ENCODE measurements at places on chromosomes 5 and 9.
A peak's percentile ranks its signal among the peaks of the same experiment; 100 is the strongest.

GRCh38 chr5:34923694-34924461, 5.5 kb upstream of the DNAJC21 start:
- peak; percentile 16 for DNase-seq

- DNase-seq, result no peak
Measured at GRCh38 chr5:74186356-74187315, 453.9 kb downstream of the ENC1 start.

DNA sequence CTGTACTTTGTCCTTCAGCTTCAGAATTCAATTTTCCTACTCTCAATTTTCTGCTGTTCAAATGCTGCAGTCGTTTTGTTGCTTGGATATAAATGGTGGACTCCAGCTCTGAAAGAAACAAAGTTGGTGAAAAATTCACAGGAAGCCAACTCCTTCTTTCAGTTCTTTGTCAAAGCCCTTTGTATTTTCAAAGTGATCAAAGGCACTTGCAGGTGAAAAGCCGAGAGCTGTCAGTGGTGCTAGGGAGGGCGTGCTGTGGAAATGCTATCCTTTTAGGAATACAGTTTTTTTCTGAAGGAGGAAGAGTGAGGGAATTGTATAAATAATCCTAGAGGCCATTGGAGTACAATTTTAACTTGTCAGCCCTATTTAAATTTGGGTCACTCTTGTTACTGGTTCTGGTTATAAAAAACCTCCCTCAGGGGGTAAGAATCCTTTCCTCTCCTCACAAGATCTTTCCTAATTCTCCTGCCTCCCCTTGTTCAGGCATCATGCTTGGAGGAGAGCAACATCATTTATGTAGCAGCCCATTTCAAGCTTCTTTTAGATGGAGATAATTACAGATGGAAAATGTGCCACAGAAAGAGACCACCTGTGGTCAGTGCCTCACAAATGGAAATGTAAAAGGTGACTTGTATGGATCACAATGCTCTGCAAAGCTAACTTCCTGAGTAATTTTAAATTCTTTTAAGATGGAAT, 62.5 kb upstream of the GHR start:
- no peak for DNase-seq

DNA sequence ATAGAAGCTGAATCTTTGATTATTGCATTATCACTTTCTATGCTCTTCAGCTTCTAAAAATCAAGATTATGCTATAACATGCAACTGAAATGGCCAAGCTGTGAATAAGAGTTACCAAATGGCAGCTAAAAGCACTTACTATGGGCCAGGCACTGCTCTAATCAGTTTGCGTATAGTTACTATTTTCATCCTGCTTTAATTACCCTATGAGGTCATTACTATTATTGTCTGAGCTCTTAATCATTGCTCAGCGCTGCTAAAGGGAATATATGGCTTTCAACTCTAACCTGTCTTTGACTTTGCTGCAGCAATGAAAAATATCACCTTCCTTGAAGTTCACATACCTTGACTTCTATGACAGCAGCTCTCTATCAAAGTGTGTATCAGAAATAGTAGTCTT, 210.8 kb downstream of the TRPM3 start:
- DNase-seq, result no peak

DNA sequence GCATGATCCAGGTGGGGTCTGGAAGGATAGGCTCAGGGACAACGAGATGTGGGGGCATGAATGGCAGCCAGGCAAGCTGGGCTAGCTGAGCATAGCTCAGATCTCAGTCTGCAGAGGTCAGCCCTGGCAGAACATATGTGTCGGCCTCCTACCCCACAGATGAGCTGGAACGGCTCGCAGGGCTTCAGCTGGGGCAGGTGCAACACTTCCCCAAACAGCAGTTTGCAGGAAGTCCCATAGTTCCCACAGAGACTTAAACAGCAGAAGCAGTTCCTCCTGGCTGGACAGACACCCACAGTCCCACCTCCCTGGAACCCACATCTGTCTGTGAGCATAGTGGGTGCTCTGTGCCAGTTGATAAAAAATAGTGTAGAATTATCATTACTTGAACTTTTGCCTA, 404.6 kb downstream of the GADD45G start:
- no peak for DNase-seq

DNA sequence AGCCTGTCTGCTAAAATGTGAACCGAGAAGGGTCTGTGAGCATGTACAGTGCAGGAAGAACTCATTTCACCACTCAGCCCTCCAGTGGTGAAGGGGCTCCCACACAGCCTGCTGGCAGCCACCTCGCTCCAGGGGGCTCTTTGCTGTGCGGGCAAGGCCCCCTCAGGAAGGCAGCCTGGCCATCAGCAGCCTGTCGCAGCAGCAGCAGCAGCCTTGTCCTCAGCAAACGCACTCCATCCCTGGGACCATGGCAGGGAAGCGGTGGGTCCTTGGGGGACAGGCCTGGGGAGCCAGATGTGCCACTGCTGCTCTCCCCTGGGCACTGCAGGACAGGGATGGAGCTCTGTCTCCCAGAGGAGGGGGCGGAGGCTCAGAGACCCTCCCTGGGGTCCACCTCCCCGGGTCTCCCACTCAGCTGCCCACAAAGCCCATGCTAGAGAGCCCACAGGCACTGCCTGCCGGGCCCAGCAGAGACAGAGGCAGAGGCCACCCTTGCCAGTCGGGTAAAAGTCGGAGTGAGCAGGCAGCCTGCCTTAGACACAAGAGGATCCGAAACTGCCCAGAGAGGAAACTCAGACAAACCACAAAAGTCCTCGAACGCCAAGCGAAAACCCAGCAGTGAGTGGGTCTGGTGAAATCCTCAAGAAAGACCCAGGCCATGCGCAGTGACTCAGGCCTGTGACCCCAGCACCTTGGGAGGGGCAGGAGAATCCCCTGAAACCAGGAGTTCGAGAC, 8.0 kb downstream of the BRD3 start:
- no peak for DNase-seq

DNA sequence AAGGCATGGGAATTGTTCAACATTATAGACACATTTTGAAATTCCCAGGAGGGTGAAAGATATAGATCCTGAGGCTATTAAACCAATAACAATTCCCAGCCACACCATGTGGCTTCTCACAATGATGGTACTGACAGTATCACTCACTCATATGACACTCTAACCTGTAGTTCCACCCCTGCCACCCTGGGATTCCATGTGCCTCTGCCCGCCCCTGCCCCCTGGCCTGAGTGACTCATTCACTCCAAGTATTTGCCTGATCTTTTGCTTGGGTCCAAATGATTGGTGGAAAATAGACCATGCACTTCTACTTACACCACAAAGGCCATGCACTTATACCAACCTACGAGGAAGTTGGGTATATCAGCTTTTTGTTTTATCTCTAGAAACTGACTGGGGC, 305.2 kb upstream of the DAB2 start:
- DNase-seq, result no peak

GRCh38 chr5:19058216-19058615, 929.8 kb downstream of the CDH18 start:
- DNase-seq, result no peak

DNA sequence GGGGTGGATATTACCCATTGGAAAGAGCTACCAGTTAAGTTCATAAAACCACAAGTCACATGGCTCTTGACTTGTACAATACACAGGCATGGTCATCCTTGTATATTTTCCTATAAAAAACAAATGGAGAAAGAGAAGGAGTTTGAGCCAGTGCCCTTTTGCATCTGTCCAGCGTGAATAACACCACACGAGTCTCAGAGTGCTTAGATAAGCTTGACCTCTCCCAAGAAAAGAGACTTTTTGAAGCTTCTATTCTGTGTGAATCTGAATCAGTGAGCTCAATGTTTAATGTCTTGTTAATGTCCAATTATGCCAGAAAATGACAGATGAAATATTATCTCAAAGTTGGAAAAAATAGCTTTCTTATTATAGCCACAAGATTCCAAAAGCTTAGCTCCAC, 30.9 kb upstream of the LPAR1 start:
- DNase-seq, result no peak

- no peak for DNase-seq
Measured at GRCh38 chr5:168706655-168707069, 127.5 kb upstream of the PANK3 start.

- no peak for DNase-seq
Measured at GRCh38 chr9:2787065-2787464, 56.8 kb downstream of the PUM3 start.

DNA sequence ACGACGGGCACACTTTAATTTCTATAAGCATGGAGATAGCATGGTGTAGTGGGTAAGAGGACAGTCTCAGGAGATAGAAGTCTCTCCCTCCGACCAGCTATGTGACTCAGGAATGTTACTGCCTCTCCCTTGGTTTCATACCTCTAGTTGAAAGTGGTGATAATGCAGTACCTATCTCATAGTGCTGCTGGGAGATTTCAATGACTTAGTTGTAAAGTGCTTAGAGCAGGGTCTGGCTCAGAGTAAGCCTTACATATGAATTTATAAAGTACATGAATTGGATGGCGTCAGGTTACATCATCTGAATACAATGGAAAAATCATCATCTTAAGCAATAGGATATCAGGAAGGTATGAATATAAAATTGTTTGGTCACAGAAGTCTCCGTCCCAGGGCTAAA, 952.8 kb upstream of the EDIL3 start:
- DNase-seq, result no peak

- no peak for DNase-seq
Measured at GRCh38 chr5:143649937-143650621, 161.9 kb upstream of the HMHB1 start.

DNA sequence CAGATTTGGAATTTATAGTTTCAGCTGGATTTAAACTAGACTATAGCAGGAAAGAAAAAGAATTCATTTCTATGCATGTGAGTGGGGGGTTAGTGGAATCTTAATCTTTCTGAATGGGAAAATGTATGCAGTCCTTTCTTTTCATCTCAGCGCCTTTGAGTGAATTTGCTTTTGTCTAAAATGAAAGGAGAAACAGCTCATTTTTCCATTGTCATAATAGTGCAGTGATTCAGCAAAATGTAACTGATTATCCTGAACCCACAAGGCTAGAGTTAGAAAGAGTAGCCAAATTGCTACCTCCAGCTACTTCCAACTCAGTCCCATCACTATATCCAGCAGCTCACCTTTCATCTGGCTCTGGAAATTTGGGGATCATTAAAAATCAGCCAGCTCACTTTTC, 134.4 kb downstream of the ADAMTSL1 start:
- no peak for DNase-seq

GRCh38 chr9:87479801-87480201, 17.9 kb upstream of the DAPK1 start:
- DNase-seq, result no peak

Measured in CD8-positive, alpha-beta T cell (primary cell).